ENCODE measurements at places on chromosomes 4 and X.

- DNase-seq = no peak
Measured at GRCh38 chr4:123104310-123105025, 182.1 kb upstream of the NUDT6 start.

DNA sequence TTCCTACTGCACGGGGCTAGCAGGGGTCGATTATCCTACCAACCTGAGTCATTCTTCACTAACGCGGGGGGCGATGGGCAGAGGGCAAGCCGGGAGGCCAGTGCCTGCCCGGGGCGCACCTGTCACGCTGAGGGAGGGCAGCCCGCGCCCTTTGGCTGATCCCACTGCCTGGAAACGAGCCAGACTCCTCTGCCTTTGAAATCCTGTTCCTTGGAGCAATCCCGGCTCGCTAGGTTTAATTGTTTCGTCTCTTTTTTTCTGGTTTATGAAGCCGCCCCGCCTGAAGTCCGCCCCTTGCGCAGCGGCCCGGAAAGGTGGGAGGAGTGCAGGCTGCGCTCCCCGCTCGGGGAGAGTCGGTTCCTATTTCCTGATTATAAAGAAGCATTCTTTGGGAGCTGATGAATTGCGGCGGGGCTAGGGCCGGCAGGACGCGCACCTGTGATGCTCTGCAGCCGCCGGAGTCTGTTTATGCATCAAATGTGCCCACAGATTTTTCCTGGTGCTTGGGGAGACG lies 484.2 kb downstream of the BCOR start:
- no peak for DNase-seq

DNA sequence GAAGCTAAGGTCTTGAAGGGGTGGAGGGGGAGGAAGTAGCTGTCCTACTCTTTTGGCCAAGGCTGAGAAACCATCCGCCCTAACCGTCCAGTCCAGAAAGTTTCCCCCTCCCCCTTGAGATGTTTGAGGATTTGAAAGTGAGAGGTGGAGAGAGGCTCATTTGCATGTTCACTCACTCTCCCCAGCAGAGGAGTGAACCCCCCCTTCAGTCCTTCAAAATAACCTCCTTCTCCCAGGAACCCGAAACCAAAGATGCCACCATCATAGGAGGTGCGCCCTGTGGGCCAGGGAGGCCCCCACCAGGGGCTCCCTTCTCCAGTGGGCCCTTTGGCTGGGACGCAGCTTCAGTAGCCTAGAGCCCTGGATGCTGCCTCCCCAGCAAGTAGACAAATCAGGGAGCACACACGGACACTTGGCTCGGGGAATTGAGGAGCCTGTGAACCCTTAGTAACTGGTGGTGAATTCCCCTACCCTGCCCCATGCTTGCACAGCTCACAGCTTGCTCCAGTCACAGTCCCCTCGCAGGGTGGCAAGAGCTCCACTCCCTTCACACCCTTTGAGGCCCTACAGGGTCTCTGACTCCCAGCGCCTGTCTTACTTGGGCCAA lies 25.6 kb downstream of the ELF4 start:
- peak; percentile 87 for DNase-seq

DNA sequence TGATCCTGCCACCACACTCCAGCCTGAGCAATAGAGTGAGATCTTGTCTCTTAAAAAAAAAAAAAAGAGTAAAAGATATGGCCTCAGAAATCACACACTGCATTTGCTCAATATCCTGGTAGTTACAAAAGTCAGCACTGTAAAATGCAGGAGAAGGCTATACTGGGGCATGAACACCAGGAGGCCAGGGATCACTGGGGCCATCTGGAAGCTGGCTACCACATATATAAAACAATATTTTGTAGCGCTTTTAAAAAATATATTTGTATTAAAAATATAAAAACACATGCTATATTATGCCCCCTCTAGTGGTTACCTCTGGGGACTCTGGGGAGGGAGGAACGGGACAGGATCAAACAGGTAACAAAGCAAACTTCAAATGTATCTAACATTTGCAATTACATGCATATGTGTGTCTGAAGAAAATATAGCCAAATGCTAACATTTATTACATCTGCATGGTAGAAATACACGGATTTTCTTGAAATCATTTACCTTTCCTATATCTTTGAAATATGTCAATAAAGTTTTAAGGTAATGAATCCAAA lies 4.0 kb downstream of the C4orf46 start:
- DNase-seq = peak; percentile 74

- no peak for DNase-seq
Measured at GRCh38 chrX:18272222-18272621, 51.5 kb upstream of the BEND2 start.

GRCh38 chrX:40277672-40278071 lies 179.9 kb upstream of the BCOR start:
- no peak for DNase-seq

DNA sequence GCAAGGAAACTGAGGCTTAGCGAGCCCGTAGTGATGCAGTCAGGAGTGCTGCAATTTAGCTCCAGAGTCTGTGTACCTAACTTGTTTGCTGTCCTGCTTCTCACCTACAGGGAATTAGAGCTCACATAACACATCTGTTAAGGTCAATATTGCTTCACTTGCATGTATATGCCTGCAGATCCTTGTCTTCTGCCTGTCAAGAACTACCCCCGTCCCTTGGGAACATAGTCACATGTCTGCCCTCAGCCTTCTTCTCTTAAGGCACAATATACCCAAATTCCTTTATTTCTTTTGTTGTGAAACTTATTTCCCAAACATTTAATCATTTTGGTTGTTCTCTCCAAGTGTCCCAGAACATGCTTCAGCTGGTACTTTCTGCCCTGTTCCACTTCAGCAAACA lies 103.3 kb upstream of the LEF1 start:
- no peak for DNase-seq

DNA sequence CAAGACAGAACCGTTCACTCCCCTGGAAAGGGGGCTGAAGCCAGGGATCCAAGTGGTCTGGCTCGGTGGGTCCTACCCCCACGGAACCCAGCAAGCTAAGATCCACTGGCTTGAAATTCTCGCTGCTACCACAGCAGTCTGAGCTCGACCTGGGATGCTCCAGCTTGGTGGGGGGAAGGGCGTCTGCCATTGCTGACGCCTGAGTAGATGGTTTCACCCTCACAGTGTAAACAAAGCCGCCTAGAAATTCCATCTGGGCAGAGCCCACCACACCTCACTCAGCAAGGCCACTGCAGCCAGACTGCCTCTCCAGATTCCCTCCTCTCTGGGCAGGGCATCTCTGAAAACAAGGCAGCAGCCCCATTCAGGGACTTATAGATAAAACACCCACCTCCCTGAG lies 13.4 kb upstream of the PBDC1 start:
- DNase-seq = no peak

DNA sequence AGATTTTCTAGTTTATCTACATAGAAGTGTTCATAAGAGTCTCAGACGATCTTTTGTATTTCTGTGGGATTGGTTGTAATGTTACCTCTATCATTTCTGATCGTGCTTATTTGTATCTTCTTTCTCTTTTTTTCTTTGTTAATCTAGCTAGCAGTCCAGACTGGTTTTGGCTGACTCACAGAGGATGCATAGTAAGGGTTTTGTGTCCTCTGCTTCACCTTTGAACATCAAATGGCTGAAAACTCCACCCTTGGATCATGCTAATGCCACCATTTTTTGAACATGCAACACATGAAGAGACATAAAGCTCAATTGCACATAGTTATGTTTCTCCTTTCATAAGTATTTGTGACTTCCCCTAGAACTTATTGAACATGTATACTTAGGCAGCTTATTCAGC lies 22.8 kb downstream of the TMPRSS11A start:
- no peak for DNase-seq

DNA sequence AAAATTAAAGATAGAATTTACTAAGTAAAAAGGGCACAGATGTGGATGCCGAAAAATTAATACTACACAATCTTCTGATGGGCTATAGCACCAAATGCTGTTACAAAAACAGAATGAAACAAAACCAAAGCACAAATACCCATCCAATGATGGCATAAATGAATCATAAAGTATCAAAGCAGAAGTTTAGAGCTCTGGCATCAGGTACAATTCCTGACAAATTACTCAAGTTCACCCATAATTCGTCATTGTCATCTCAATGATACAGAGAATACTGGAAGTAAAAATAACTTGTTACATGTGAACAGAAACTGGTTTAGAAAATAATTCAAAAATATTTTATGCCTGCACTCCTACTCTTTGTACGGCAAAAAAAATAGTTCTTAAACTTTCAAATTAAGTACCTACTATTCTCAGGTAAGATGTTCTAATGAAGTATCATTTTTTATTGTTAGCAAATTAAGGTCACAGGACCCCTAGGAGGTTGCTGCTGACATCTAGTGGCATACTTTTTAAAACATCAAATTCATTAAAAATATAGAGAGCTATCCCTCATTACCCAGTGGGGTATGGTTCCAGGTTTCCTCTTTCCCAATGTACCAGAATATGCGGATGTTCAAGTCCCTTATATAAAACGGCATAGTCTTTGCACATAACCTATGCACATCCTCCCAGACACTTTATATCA lies 126.1 kb downstream of the INPP4B start:
- peak; percentile 9 for DNase-seq

DNA sequence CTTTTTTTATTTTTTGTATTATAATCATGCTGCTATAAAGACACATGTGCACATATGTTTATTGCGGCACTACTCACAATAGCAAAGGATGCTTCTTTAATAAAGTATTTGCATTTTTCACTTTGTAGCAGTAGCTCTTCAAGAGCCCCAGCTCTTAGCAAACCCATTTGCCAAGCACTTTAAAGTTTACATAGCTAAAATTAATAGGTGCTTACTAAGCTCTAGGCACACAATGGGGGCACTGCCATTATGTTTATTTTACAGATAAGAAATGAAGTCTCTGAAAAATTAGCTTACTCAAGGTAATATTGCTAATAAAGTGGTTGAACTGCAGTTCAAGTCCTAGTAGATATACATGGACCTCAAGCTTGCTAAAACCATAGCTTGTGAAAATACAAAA lies 230.3 kb upstream of the ARHGAP24 start:
- DNase-seq = no peak

GRCh38 chr4:147029296-147029695 lies 83.6 kb upstream of the TTC29 start:
- DNase-seq = no peak

DNA sequence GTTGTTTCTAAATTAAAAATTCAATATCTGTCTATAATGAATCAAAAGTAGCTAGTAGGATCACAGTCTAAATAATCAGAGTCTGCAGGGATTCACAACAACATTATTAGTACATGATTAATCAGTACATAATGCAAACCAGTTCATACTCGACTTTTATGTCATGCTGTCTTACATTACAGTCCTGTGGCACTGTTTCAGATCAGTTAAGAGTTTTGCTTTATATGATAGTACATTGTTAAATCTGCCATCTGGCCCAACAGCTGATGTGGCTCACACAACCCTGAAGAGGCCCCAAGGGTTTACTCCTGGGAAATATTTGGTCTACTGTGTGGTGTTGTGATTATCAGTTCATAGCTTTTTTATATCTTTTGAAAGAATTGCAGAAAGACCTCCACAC lies 247.1 kb upstream of the ETNPPL start:
- DNase-seq = no peak

GRCh38 chr4:140769209-140769608 lies 13.0 kb upstream of the TBC1D9 start:
- DNase-seq = no peak

- no peak for DNase-seq
Measured at GRCh38 chrX:113919387-113919786, 664.5 kb upstream of the HTR2C start.

DNA sequence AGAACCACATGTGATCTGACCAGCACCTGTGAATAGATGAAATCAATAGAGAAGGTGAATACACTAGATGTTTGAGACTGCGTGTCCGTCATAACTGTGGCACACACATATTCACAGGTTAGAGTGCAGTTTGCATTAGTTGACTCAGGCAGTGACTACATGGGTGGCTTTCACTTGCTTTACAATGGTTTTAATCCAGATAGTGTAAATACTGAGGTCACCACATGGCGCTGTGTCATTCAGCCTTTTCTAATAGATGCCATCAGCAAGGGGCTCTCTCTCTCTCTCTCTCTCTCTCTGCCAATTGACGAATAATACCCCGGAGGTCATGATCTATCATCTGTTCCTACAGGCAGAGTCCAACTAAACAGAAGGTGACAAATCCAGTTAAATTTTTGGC lies 30.7 kb upstream of the FGF13 start:
- no peak for DNase-seq

GRCh38 chr4:128715616-128716015 lies 93.9 kb upstream of the JADE1 start:
- DNase-seq = peak; percentile 32

DNA sequence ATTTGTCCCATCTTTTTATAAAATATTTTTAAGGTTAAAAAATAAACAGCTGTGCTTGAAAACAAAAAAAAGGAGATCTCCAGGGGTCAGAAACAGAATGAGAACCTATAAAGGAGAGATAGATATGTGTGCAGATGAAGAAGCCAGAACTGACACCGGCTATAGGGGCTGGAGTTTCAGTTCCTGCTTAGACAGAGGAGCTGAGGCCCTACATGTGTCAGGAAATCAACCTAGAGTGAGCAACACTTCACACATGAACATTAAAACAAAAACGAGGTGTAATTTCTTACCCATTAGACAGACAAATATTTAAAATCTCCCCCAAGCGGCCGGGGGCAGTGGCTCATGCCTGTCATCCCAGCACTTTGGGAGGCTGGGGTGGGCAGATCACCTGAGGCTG lies 17.8 kb upstream of the HUWE1 start:
- peak; percentile 15 for DNase-seq

- no peak for DNase-seq
Measured at GRCh38 chr4:13476152-13476551, 8.0 kb downstream of the RAB28 start.

DNA sequence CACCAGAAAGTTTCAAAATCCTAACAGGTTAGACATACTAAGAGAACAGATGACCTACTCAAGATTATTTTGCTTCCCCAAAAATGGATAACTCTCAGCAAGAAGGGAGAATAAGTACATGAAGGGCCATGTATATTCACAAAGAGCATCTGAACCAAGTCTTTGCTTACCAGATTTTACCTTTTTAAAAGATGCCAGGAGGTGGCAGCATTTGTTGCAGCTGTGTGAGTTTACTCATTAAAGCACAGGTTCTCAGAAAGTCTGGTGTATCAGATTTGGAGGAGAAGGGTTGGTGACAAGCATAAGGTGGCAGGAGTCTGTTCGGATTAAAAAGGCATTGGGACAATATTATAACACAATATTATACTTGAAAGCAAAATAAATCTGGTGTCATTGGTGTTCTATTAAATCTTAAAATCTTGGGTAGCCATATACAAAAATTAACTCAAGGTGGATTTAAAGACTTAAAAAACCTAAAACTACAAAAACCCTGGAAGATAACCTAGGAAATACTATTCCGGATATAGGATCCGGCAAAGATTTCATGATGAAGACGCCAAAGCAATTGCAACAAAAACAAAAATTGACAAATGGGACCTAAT lies 51.3 kb upstream of the NFKB1 start:
- peak; percentile 67 for DNase-seq

DNA sequence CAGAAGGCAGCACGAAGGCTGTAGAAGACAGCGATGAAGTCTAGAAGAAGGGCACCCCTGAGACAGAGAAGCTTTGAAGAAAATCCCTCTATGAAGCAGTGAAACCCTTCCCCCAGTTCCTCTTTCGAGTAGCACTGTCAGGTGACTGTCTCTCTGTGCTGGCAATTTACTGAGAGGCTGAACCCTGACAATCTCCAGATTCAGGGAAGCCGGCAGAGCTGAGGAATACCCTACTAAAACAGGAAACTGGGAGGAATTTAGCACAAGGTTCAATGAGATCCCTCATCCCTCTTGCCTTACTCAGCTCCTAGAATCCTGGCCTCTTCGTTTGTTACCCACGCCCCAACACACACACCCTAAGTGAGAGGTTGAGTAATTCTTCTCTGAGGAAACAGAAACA lies 239.7 kb upstream of the NOCT start:
- peak; percentile 23 for DNase-seq

- DNase-seq = no peak
Measured at GRCh38 chr4:87268411-87268810, 48.0 kb upstream of the KLHL8 start.
